ENCODE measurements at places on chromosomes 5 and 9.

- DNase-seq, result no peak
These were observed 22.1 kb downstream of the P4HA2 start for GRCh38 chr5:132205385-132206125.

DNA sequence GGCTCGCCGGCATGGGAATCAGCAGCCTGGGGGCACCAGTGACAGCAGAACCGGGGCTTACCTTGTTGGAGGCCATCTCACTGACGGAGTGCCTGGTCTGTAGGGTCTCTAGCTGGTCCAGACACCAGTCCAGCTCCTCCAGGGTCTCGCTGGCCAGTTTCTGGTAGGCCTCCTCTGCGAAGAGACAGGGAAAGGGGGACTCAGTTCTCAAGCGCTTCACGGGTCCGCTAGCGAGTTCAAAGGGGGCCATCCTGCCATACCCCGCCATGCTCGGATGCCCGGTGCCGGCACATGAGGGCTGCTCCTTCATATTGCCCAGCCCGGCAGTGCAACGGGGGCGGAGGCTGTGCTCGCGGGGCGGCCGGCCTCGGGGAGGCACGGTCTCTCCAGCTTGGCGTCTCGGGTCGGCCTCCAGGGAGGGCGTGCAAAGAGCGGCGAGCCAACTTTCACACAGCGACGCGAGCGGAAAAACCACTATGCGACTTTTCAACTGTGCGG lies 456.0 kb downstream of the RAB3C start:
- DNase-seq, result no peak

GRCh38 chr5:84724683-84725082 lies 340.0 kb upstream of the EDIL3 start:
- DNase-seq, result no peak

GRCh38 chr9:136840877-136841645 lies 1.2 kb upstream of the AJM1 start:
- peak; percentile 90 for DNase-seq

DNA sequence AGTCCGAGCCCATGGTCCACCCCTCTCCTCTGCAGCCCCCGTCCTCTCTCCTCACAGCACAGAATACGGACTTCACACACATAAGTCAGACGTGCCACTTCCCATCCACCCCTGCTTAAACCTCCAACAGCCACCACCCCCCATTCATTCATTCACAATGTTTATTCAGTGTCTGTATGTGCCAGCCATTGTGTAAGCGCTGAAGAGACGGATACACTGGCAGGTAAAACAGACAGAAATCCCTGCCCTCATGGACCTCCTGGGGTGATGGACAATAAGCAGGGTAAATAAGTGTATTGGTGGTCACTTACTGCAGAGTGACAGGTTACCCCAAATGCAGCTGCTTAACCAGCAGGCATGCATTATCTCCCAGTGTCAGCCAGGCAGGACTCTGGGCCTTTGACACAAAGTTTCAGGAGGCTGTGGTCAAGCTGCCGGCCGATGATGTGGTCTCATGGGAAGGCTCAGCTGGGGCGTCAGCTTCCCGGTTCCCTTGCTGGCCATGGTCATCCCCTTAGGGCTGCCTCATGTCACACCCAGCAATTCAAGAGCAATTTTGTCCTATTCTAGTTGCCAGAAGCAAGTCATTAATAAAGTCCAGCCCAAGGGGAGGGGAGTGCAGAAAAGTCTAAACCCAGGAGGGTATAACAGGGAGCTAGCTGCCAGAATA lies 1.8 kb upstream of the PAXX start:
- no peak for DNase-seq

DNA sequence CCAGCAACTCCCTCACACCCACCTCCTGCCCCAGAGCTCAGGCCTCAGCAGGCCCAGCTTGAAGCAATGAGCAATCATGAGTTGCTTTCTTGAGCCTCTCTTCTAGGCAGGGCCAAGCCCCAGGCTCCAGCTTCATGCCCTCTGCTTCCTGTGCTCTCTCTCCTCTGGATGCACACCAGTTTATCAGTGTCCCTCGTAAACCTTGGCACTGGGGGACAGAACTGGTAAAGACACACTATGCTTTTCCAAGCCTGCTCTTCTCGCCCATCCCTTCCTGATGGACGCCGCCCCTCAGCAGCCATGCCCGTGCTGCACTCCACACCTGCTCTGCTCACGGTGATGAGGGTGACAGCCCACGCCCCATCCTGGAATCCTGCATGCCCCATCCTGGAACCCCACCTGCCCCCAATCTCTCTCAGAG lies 49.4 kb upstream of the ORM1 start:
- DNase-seq, result no peak

- DNase-seq, result no peak
These were observed 213.9 kb downstream of the TMEM167A start for GRCh38 chr5:82863266-82863665.

DNA sequence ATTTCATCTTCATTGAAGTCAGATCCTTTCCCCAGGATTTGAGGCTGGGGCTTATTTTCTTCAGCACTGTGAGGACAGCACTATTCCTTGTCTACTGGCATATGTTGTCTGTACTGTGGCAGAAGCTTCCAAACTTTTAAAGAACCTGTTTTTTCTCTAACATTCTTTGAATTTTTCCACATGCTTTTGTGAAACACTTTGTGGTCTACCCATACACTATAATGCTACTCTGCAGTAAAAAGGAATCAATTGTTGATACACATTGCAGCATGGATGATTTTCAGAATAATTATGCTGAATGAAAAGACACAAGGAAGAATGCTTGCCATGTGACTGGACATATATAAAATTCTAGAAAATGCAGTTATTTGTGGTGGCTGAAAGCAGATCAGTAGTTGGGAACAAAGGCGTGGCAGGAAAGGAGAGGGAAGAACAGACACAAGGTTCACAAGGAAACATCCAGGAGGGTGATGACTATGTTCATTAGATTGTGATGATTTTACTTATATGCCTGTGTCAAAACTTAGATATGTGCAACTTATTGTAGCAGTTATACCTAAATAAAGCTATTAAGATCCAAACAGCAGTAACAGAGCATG lies 96.8 kb downstream of the WNK2 start:
- DNase-seq, result peak; percentile 3

DNA sequence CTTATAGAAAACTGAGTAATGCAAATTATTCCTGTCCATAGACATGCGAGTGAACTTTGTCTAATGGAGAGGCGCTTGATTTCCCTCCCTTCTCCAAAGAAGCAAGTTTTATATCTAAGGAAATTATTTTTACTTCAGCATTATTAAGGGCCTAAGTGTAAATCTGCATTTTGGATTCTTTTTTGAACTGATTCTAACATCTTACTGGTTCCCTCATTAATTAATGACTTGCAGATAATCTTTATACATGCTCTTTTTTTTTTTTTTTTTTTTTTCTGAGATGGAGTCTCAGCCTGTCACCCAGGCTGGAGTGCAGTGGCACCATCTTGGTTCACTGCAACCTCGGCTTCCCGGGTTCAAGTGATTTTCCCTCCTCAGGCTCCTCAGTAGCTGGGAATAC lies 209.5 kb downstream of the TLE4 start:
- no peak for DNase-seq

- no peak for DNase-seq
These were observed 243.7 kb downstream of the CWC27 start for GRCh38 chr5:65012301-65012892.

DNA sequence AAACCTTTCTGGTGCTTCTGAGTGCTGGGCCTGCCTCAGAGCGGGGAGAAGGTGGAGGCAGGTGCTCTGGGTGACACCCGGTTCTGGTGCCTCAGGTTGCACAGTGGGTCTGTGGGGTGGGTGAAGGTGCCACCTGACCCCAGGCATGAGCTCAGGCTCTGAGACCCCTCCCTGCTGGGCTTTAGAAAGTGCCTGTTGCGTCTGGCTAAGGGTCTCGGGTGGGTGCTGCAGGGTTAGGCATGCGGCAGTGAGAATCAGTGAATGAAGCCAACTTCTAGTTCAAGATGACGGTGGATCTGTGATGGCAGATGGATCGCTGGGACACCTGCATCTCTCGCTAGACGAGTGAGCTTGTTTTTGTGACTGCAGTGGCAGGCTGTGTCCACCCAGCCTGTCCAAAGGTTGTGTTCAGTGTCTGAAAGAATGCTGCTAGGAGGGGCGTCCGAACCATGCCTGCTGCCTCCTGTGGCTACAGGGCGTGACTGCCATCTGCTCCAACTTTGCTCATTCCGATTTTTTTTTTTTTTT lies 5.0 kb downstream of the SQSTM1 start:
- peak; percentile 68 for DNase-seq

GRCh38 chr9:92618633-92619225 lies 51.2 kb downstream of the IPPK start:
- DNase-seq, result no peak

GRCh38 chr5:150114773-150115408 lies 28.5 kb upstream of the CSF1R start:
- peak; percentile 7 for DNase-seq

- no peak for DNase-seq
These were observed 65.6 kb downstream of the GPR21 start for GRCh38 chr9:123099042-123099441.

DNA sequence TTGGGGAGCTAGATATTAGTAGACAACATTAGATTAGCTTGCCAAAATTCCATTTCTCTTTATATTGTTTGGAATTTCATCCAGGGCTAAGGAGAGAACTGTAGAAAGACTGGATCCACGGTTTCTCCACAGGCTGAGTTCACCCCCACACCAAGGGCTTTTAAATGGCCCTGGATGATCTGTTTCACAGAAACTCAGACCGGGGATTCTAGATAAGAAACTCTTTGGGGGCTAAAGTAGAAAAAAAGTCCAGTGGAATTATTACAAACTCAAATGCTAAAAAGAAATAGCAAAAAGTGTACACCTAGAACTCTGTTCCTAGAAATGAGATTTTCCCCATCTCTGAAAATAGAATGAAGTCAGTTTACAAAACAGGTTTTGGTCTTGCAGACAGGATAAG lies 80.9 kb downstream of the SUSD1 start:
- no peak for DNase-seq

GRCh38 chr9:2192356-2192979 lies 177.3 kb downstream of the SMARCA2 start:
- DNase-seq, result no peak

DNA sequence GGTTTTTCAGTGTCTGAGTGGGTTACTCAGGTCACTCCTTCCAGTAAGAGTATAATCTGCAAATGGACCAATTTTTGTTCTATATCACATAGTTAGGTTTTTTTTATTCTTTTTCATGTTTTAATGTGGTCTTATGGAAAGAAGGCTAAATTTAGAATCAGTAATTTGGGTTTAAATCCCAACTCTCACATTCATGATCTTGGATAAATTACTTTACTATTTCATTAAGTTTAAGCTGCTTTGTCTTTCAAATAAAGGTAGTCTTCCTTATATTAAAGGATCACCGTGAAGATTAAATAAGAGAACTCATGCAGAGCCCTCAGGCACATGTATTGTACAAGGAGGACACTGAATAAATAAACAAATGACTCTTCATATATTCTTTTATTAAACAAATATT lies 234.7 kb downstream of the SGCD start:
- DNase-seq, result no peak

DNA sequence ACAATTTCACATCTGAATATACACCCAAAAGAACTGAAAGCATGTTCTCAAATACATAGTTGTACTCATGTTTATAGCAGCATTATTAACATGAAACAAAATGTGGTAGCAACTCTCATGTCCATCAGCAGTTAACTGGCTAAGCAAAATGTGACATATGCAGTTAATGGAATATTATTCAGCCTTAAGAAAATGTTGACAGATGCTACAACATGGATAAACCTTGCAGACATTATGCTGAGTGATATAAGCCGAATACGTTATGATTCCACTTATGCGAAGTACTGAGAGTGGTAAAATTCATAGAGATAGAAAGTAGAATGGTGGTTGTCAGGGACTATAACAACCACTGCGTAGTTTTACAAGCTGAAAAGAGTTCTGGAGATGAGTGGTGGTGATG lies 1469.0 kb upstream of the ACO1 start:
- no peak for DNase-seq

DNA sequence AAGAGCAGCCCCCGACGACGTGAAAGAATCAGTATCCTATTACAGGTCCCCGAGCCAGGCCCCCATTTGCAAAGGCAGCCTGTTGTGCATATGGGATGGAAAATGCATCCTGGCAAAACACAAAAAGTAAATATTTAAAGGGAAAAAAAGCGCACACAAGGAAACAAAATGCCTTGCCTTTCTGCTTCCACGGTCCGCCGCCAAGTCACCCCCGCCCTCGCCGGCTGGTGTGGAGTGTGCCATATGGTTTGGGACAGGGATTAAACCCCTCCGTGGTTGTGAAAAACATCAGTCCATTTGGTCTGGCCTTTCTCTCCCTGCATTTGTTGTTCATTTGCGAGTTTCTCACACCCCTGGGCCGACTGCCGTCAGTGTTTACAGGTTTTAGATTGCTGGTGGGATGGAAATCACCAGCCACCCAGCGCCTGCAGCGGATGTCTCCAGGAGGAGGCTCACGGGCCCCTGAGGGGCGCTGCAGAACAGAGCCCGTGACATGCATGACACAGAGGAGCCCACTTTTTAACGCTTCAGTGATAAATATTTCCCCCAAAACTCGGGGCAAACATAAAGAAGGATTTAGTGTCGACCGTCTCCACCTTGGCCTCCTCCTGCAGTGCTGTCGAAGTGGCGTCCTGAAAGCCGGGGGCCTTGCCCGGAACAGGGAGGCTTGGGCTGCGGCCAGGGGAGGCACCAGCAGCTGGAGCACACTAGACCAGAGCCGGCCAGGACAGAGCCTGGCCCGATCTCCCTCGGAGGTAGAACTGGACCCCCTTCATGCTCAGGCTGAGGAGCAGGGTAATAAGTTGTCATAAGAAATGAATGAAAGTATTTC lies 161.5 kb downstream of the HSD17B3 start:
- DNase-seq, result peak; percentile 43

- no peak for DNase-seq
These were observed 83.2 kb upstream of the MAP3K1 start for GRCh38 chr5:56732121-56732520.

DNA sequence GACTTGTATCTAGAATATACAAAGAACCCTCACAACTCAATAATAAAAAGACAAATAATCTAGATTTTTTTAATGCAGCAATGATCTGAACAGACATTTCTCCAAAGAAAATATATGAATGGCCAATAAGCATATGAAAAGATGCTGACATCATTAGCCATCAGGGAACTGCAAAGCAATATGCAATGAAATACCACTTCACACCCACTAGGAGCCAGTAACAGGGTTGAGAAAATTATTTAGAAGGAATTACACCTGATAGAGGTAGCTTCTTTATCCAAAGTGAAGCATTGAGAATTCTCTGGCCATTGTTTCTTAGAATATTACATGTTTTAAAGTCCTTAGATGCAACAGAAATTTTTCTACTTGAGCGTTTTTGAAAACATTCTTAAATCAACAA lies 316.9 kb downstream of the KCNN2 start:
- no peak for DNase-seq

- no peak for DNase-seq
These were observed 1037.3 kb upstream of the ACO1 start for GRCh38 chr9:31347082-31347617.

DNA sequence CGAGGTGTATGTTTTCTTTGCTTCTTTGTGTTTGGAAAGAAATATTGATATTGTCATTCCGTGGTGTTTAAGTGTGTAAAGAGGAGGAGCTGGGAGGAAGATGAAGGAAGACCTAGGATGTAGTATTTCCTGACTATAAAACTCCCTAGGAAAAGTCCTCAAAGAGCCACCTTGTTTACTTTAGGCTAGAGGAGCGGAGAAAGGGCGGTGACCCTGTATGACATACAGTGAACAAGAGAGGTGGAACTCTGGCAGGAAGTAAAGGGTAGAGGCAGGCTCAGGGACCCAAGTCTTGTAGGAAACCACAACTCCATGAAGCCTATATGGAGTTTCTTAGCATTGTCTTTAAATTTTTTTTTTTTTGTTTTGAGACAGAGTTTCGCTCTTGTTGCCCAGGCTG lies 303.9 kb downstream of the DOCK8 start:
- DNase-seq, result no peak

Measured in mucosa of gallbladder (tissue), 1 donor.